ENCODE measurements at places on chromosomes 4 and X. TPM values are rescaled to one million over a fixed set of nuclear protein-coding genes. Genes with fewer than 3 reads are reported as not detected.

GRCh38 chrX:51804741-51805140 is 61.5 kb downstream of the GSPT2 start:
- DNase-seq = no peak

Gene SCD5
- 11.6 TPM for total RNA-seq

DNA sequence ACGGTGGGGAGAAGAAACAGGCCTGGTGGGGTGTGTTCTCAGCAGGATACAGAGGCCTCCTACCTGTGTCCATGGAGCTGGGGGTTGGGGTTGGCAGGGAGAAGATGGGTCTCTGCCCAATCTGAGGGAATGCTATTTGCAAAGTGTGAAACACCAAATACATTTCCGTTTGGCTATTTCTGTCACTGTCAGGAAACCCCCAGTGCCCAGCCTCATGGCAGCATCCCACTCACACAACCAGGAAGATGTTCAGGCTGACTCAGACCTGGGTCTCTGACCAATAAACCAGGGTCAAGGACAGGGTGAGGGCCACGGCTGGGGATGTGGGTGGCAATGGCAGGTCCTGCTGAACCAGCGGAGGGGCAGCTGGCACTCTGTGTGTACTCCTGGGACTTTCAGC is 41.3 kb downstream of the BCOR start:
- no peak for DNase-seq

Gene BMX
- total RNA-seq = 0.30 TPM

DNA sequence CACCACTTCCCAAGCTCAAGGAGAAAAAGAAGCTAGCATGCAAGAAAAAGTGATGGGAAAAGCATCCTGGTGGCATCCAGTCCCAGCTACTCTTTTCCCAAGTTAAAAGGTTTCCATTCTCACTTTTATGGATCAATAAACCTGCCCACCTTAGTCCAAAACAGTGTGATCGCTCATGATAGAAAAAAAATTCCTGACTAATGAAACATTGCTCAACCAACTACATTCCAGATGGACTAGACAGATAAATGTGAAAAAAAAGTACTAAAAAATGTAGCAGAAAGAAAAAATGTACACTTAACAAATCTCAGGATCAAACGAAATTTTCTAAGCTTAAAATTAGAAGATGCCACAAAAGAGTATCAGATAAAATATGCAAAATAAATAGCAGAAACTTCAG is 312.2 kb downstream of the TMA16 start:
- no peak for DNase-seq

Data from natural killer cell (primary cell).